ENCODE measurements at places on chromosomes 11 and 22.
A peak's percentile ranks its signal among the peaks of the same experiment; 100 is the strongest.

DNA sequence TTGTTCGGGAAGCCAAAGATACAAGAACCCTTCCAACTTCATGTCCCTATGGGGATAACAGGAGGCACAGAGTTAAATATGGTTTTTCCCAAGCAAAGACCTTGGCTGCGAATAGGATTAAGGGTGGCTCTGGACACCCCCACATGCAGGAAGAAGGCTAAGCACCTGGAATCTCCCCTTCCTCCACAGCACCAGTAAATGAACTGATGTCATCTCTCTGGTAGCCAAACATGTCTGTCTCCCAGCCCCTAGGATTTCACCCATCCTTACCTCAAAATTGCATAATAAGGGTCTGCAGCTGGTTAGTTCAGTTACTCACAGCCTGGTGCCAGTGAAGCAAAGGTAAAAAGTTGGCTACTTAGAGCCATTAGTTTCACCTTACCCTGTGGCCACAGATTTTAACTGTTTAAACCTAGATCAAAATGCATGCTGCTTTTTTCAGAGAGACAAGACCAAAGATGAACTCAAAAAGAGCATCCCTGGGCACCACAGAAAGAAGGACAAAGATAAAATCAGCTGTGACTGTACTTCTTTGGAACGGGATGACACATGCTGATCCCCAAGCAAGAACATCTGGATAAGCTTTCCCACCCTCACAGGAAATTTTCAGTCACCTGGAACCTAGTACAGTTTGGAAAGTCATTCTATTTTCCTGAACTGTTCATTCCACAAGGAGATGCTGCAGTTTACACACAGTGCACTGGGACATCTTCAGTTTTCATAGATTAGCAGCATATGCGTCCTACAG is 77.2 kb upstream of the AKIP1 start:
- no peak for DNase-seq

- DNase-seq: no peak
Measured at GRCh38 chr11:105100206-105100605, 39.4 kb downstream of the CARD18 start.

DNA sequence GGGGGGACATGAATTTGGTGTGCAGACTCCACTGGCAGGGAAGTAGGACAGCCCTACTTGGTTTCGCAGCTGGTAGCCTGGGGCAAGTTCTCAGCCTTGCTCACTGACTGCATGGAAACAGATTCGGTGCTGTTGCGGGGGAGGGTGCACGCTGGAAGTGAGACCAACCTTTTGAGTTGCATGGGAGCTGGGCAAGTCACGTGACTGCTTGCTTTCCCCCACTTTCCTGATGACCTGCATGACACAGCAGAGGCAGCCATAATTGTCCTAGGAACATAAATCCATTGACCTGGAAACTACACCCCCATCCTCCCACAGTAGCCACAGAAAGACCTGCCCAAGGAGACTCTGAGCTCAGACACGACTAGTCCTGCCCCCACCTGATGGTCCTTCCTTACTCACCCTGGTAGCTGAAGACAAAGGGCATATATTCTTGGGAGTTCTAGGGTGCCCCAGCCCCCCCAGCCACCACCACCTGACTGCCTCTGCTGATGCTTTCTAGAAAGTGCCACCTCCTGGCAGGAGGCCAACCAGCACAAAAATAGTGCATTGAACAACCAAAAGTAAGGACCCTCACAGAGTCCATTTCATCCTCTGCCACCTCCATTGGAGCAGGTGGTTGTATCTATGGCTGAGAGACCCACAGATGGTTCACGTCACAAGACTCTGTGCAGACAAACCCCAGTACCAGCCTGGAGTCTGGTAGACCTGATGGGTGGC is 4.1 kb upstream of the HBG2 start:
- DNase-seq: no peak

DNA sequence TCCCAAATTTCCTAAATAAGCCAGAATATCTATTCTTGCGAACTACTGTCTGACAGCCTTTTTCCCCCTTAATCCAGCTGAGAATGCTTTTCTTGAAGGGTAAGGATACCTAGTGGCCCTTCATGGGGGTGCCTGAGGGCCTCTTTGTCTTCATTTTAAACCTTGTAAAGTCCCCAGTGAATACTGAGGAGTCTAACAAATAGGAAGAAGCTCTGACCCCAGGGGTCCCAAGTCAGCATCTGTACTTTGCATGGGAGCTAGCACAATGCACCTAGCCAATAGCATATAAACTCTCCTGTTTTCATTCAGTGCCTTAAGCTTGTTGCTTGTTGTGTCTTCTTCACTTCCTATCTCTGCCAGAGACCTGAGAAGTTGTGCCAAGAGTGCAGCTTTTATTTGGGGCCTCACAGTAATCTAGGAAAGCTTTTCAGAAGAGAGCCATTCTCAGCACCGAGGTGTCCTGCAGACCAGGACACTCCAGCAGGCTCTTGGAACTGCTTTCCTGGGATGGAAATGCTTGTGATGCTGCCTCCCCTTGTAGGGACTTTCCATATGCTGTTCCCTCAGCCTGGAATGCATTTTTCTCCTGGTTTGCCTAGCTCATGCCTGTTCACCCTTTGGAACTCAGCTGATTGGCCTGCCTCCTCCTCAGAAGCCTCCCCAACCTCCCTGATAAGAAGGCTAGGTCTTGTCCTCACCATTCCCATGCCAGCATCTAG is 37.2 kb downstream of the BMAL1 start:
- no peak for DNase-seq

- no peak for DNase-seq
Measured at GRCh38 chr11:91846649-91847048, 378.0 kb upstream of the FAT3 start.

DNA sequence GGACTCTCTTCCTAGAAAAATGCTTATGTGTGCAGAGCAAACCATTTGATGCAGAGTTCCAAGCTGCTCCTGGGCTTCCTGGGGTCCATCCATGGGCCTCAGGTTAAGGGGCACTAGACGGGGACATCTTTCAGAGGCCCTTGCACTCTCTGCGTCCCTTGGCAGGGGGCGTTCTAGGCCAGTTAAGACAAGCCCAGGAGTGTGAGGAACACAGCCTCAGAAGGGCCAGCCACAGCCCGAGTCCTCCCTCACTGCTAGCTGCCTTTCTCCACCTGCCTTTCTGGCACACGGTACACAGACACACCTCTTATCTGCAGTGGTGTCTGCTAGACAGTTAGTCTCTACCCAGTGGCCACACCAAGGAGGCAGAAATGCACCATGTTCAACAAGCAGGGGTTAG is 18.0 kb upstream of the BID start:
- DNase-seq: no peak

- no peak for DNase-seq
Measured at GRCh38 chr11:134759855-134760254, 347.8 kb upstream of the B3GAT1 start.

DNA sequence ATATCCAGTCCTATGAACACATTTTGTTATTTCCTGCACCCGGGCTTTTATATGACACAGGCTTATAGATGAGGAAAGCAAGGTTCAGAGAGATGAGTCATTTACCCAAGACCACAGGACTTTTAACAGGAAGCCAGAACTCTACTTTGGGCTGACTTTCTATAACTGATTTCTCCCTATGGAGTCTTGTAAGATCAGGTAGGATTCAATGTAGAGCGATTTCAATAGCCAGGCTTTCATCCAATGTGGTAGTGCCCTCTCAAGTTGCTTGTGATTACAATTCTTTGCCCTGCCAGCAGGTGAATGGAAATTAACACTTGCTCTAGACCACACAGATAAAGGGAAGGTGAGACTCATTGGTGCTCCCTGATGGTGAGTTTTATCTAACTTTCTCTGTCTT is 378.3 kb downstream of the INSC start:
- DNase-seq: no peak

GRCh38 chr11:109016724-109017123 is 351.9 kb downstream of the DDX10 start:
- no peak for DNase-seq

DNA sequence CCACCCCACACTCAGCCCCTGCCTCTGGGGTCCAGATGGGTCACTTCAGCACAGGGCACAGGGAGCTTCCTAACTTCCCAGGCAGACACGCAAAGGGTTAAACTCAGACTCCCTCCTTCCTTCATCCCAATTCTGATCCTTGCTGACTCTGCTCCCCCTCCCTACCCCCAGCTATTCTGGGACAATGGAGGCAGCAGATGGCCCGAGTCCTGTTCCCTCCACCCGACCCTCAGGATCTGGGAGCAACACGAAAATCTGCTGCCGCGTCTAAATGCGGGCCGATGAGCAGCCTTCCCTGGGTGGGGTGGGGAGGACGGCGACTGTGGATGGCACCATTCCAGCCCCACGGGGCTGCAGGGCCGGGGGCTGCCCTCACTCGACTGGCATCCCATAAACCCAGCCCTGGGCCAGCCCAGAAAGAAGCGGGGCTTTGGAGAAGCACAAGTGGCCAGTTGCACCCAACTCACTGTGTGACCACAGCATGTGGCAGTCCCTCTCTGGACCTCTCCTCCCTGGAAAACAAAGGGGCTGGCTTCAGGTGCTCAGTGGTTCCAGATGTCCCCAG is 18.7 kb downstream of the MFNG start:
- no peak for DNase-seq

- no peak for DNase-seq
Measured at GRCh38 chr11:112809429-112809828, 151.8 kb upstream of the NCAM1 start.

DNA sequence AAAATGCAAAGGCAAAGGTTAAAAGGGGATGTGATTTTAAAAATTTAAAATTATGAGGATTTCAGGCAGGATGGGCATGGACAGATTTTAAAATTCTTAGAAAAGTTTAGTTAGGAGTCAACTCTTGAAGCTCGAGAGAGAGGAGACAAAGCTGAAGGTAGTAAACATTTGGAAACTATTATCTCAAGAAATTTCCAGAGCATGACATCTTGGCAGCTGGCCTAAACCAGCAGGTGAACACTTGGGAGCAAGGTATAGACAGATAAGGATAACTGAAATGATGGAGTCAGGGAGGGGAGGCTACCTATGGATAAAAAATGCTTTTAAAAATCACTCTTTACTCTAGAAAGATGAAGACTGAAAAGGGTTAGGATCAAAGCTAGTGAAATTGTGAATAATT is 13.7 kb downstream of the POU2AF3 start:
- DNase-seq: no peak

DNA sequence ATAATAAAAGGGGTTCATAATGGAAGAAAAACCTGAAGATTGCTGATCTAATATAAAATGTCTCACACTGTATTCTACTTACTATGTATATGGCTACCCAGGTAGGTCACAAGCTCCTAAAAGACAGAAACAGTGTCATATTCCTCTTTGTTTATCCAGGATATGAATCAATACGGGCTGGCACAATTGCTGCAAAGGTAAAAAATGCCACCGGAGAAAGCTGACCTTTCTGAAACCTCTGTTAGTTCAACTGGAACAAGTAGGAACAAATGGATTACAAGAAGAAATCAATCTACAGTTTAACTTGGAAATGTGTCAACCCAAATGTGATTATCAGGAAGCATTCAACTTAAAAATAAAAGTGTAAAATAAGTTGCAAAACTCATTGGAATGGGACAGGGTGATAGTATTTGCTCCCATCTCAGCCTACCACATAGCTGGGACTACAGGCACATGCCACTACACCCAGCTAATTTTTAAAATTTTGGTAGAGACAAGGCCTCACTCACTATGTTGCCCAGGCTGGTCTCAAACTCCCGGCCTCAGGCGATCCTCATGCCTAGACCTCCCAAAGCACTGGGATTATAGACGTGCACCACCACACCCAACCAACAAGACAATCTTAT is 27.6 kb downstream of the SLC35F2 start:
- no peak for DNase-seq

- DNase-seq: no peak
Measured at GRCh38 chr22:49197986-49198704, 629.5 kb downstream of the BRD1 start.

- DNase-seq: no peak
Measured at GRCh38 chr11:111942829-111943228, 5.7 kb downstream of the DIXDC1 start.

DNA sequence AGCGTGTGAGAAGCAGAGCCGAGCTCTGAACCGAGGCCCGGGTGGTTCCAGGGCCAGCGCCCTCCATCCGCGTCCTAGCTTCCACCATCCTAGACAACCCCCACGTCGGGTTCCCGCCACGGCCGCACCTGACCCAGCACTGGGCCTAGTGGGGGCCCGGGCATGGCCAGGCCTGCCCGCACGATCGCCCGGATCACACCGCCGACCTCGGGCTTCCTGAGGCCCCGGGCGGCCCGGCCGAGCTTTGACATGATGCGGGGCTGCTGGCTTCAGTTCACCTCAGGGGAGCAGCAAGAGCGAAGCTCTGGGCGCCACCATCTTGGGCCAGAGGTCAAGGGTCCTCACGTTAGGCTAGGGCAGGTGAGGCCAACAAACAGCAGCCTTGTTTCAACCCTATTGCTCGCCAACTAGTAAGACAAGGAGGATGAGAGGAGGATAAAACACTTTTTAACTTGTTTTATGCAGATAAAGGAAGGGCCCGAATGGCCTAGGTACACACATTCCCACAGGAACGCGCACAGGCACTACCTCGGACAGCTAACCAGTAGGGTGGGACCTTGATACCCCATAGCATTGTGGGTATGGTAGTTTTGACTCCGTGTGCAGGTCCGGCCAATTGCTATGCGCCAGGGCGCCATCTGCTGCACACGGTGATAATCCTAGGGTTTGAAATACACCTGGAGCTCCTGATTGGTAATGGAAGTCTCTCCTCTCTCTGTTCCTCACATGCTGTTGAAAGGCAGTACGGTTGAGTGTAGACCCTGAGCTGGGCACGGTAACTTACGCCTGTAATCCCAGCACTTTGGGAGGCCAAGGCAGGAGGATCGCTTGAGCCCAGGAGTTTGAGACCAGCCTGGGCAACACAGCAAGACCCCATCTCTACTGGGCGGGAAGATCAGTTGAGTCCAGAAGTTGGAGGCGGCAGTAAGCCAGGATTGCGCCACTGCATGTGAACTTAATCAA is at the start of gene MRPL11:
Gene MRPL11, minus strand, starts transcription at position 345 of the 963 bp plus-strand sequence. Its CDS starts 94 bp downstream, at position 251.
- peak; percentile 93 for DNase-seq

- peak; percentile 44 for DNase-seq
Measured at GRCh38 chr11:70191495-70192140, 11.5 kb upstream of the FADD start.

- DNase-seq: no peak
Measured at GRCh38 chr11:60511393-60511792, 3.8 kb upstream of the MS4A13 start.

GRCh38 chr22:17985606-17986005 is 38.8 kb downstream of the MICAL3 start:
- DNase-seq: no peak

Measured in tibial nerve (tissue), 4 donors.